ENCODE measurements at places on chromosomes 3 and 15.

- DNase-seq, result no peak
Measured at GRCh38 chr15:100781061-100781960, 98.3 kb upstream of the ALDH1A3 start.

DNA sequence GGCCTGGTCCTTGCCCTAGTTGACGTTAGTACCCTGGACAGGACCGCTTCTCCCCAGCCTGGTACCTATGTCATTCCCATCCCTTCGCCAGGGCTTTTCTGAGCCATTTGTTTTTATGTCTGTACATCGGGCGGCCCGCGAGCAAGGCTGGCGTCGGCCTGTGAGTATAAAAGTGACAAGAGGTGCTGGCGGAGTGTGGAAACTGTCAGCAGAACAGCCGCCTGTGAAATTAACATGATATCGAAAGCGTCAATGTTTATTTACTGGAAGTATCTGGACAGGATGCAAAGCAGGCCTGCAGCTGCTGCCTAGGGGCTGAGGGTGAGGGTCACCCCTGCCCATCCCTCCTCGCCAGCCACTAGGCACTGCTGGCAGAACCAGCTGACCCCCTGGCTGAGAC lies 33.4 kb downstream of the LINGO1 start:
- DNase-seq, result no peak

- DNase-seq, result no peak
Measured at GRCh38 chr3:138459619-138460535, 25.5 kb downstream of the ESYT3 start.

DNA sequence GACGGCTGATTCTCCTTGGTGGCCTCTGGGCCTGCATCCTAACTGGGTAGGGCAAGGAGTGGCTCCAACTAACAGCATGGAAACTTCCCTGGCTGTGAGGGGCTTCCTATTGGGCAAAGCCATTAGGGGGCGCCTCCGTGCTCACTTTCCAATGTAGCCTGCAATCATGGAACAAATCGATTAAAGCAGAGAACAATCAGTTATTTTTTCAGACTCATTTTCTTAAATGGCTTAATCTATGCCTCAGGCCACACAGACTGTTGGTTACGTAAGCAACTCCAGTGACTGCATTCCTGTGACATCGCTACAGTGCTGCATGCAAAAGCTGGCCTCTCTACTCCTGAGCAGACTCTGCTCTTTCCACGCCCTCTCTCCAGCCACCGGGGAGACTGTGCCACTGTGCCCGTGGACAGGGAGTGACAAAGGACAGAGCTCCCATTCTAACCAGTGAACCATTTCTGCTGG lies 278.9 kb downstream of the KLF13 start:
- no peak for DNase-seq

DNA sequence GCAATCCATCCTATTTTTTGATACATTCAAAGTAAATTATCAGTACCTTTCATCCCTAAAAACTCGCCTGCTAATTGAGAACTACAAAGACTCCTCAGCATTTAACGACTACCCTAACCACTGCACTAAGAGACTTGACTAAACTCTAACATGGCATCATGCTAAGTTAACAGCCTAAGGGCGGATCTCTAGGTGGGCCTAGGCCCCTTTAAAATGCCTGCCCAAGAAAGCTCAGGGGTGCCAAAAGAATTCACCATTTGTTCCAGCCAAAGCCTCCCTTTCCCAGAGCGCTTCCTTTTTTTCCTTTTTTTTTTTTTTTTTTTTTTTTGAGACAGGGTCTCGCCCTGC lies 568 bp upstream of the NEK4 start:
- DNase-seq, result no peak

- no peak for DNase-seq
Measured at GRCh38 chr3:184386047-184386806, 6.4 kb downstream of the CHRD start.

DNA sequence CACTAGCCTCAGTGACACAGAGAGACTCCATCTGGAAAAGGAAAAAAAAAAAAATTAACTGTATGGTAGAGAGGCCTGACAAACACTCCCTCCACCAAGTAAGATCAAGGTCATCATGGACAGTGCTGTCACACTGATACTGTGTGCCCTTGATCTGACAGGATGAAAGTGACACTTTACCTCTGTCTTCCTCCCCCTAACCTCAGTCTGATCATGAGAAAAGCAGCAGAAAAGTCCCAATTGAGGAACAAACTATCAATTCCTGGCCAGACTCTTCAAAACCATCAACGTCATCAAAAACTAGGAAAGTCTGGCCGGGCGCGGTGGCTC lies 26.7 kb downstream of the PGPEP1L start:
- DNase-seq, result no peak

All from GM20000 (cell line).